GF-D8 (cell line): ENCODE measurements at places on chromosomes 6 and 20.

DNA sequence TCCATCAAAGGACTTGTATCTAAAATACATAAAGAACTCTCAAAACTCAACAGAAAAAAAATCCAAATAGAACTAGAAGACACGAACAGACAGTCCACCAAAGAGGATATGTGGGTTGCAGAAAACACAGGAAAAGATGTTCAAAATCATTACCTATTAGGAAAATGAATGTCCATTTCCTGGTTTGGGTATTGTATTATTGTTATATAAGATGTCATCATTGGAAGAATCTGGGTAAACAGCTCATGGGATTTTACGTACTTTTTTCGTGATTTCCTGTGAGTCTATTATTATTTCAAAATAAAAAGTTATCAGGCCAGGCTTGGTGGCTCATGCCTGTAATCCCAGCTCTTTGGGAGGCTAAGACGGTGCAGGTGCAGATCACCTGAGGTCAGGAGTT lies 9.2 kb upstream of the PI16 start:
- no peak for DNase-seq

DNA sequence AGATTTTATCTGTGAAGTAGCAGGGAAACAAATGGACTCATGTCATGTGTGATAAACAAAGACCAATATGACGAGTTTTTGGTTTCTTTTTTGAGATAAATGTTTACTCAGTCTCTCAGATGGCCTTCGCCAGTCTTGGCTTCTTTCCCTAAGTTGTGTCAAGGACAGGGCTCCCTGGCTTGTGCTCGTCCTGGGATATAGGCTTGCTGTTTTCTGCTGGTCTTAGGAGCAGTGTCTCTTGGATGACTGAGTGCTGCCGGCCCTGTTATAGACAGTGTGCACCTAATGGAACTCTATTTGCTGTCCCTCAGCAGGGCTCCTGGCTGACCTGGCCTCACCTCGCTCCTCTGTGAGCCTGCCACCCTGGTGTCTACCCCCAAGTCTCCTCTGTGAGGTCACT lies 324.1 kb upstream of the SYNCRIP start:
- DNase-seq: no peak

DNA sequence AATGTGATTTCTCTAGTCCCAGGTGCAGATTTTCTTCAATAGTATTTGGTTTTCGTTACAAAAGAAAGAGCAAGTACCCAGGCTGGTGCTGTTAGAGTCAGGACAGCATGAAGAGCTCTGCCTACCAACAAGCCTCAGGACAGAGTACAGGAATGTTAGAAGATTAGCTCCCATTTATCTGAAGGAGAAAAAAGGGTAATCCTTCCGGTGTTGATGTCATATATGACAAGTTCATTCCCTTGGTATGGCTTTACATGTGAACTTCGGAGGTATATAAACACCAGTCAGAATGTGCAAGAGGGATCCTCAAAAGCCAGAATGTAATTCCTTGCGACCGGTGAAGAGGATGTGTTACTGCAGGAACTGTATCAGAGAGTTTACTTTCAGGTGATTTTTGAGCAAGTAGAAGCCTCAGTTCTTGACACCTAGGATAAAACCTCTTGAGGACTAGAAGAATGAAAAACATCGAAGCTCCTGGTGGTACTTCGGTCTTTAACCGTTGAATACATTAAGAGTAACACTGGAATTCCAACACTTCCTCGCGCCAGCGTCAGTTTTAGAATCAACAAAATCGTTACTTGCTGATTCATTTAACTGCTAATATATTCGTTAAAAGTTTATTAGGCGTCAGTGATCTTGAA lies 194.2 kb upstream of the ZNF184 start:
- no peak for DNase-seq

GRCh38 chr6:125951323-125951722 lies 5.2 kb upstream of the HINT3 start:
- DNase-seq: no peak

GRCh38 chr20:22966787-22967464 lies 68.2 kb upstream of the SSTR4 start:
- no peak for DNase-seq

DNA sequence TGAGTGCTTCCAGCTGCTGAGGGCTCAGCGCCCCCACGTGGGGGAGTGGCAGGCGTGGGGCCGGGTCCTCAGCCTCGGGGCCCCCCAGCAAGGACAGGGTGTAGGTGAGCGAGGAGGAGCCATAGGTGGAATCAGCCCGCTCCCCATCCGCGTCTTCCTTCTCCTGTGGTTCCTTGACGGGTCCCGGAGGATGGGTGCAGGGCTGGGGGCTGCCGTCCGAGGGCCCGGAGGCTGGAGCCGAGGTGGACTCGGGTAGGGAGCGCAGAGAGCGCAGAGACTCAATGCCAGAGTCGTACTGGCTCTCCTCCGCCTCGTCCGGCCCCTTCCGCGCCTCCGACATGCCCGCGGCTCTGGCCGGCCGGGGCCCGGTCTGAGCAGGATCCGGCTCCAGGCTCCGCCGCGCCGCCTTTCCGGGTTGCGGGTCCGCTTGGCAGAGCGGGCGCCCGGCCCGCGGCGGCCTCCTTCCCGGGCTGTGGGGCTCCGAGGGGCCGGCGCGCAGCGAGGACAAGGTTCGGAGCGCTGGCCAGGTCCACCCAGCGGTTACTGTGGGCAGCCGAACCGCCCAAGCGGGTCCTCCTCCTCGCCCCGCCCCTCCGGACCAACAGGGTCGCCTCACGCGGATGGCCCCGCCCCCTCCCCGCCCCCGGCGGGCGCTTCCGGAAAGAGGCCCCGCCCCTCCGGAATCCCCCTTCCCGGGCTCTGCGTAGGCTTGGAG lies at the start of gene NFKBIE:
NFKBIE (minus strand) TSS at position 545 of the 715 bp plus-strand sequence; CDS start at position 340, 205 bp downstream.
- peak; percentile 33 for DNase-seq

- no peak for DNase-seq
These were observed 88.6 kb upstream of the TGM3 start for GRCh38 chr20:2206957-2207769.

GRCh38 chr20:31560094-31560745 lies 44.9 kb upstream of the ID1 start:
- peak; percentile 68 for DNase-seq

DNA sequence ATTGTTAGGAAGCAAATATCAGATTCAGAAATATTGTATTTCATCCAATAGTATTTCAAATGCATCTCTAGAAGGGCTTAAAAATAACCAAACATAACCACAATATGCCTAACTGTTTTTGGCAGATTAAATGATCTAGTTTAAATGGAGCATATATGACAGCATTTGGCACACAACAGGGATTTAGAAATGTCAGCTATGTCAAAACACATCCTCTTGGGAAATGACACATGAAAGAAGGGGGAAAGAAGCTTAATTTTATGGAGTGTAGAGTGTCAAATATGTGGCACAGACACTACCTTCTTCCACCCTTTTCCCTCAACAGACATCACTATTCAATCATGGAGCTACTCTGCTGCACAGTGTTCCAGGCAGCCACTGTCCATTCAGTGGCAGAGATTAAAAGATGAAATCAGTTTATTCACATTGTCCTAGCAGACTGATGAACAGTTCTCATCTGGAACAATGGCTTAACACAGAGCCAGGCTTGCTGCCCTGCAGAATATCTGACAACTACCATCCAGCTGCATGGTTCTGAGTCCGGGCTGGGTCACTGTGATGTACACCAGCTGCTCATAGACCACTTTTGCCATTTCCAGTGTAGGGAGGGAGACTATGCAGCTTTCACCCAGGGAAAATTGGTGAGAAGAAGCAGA lies 349.8 kb downstream of the DHX35 start:
- DNase-seq: no peak

GRCh38 chr6:148800536-148800935 lies 53.7 kb downstream of the UST start:
- DNase-seq: no peak

DNA sequence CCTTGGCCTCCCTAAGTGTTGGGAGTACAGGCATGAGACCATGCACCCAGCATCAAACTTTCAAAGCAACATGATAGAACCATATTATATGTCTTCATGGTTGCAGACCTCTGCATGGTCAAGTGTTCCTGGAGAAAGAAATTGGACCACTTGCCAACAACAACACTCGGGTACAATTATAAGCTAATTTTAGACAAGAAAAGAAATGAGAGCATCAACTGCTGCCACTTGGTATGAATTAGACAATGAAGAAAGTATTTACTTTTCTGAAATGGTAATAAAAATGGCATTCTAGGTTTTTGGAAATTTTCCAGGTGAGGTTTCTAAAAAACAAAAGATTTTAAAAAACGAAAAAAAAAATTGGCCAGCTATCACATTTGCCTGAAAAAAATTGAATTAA lies 7.7 kb upstream of the PM20D2 start:
- no peak for DNase-seq

GRCh38 chr20:17710379-17711266 lies 10.9 kb downstream of the BANF2 start:
- no peak for DNase-seq

DNA sequence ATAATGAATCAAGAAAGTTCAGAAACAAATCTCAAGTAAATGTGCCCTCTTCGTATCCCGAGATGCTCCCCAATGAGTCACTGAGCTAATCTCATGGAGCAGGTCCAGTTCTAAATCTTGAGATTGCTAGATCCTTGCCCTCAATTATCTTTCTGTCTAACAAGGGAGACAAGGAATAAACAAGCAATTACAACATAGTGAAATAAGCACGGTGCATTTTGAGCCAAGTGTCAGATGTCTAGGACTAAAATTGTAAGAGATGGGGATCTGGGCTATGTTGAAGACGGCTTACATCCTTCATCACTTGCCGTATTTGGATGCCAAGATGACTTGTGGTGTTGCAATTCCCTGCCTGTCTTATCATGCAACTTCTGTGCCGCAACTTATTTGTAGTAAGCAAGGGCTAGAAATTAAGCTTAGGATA lies 56.5 kb upstream of the ADGRF1 start:
- DNase-seq: no peak

GRCh38 chr6:101226677-101227135 lies 166.8 kb upstream of the GRIK2 start:
- no peak for DNase-seq

DNA sequence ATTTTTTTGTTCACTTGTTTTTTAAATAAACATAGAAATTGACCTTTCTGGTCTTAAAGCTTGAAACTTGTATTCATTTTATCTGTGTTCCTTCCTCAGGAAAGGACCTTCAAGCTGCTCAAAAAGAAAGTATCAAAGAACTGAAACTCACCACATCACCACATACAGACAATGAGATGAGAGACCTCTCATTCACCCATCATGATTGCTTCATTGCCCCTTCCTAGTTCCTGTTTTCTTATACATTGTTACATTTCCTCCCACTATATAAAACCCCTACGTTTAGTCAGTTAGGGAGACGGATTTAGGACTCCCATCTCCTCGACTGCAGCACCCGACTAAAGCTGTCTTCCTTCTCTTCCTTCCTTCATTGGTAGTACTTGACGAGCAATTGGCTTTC lies 180.5 kb upstream of the OPRM1 start:
- DNase-seq: no peak

DNA sequence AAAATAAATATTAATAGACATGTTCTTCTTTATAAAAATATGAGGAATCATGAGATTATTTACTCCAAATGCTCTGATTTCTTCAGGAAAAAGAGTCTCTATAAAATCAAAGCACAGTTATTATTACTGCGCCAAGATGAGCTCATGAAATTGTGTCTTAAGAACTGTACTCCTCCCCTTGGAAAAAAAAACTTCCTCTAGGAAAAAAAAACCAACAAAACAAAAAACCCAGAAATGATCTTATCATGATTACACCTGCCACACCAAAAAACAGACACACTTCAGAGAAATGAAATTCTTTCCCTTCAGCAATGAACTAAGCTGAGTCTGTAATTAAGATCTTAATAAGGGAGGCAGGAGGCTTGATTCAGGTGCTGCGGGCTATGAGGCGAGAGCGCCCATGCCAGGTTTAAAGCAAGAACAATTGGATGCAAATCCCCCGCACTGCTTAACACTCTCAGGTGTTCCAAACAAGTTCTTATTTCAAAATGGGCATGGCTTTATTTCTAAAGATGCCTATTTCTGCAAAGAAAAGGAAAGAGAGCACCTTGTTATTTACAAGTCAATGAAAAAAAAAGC lies 9.1 kb downstream of the NEDD9 start:
- no peak for DNase-seq

- DNase-seq: no peak
These were observed 812 bp downstream of the MYMX start for GRCh38 chr6:44217332-44218143.

- no peak for DNase-seq
These were observed 141.8 kb downstream of the PHACTR3 start for GRCh38 chr20:59746155-59746554.

DNA sequence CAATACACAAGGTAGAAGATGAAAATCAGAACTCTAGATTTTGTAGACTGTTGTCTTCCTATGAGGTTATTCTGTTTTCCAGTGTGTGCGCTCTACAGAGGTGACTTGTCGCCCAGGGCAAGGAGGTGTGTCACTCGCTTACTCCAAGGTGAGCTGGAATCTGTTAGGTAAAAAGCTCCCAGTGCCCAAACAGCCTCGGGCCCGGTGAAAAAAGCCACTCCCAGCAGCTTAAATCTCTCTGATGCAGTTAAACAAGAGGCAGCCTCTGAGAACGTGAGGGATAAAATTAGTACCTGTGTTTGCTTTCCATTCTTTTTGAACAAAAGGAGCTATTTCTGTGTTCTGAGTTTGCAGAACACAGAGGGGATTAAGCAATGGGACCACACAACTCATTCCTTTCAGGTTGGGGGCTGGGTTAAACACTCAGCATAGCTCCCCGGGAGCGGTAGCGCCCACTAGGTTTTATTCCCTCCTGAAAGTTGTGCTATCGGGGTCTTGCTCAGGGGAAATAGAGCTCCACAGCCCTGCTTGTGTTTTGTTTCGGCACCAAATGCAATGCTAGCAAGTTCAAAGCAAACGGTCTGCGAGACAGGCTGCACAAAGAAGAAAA lies 181.2 kb downstream of the FOXA2 start:
- DNase-seq: no peak

DNA sequence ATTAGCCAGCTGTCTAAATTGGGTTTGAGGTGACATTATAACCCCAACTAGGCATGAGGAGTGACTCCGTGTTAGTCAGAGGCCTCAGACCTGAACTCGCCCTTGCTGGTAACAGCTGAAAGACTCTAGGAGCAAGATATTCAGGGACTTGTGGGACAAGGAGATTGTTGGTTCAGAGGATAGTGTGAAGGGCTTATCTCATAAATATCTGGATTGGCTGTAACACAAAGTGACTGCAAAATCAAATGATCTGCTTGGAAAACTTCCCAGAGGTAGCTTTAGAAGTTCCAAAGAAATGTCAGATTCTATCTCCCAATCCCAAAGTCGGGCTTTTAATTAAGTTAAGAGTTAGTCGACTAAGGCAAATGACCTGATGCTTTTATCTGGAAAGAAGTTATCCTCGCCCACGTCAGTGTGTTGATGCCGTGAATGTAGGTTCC lies 72.4 kb downstream of the TULP4 start:
- no peak for DNase-seq

DNA sequence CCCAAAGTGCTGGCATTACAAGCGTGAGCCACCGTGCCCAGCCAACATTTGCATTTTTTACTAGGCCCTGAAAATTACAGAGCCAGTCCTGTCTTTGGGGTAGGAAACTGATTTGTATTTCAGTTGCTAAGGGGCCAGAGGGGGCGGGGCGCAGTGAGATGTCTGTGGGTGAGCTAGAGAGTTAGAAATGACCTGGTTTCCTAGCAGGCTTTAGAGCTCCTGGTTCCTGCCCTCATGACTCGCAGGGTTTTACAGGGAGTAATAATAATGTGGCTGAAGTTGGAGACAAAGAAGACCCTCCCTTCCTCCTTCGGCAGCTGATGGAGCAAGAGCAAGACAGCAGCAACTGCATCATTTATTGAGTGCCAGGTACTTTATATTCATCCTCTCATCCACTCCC lies 131.5 kb downstream of the TFAP2C start:
- DNase-seq: no peak

GRCh38 chr6:130148181-130148580 lies 74.6 kb downstream of the SAMD3 start:
- no peak for DNase-seq

- DNase-seq: no peak
These were observed 154.3 kb downstream of the ANKRD60 start for GRCh38 chr20:58073945-58074856.
